Right cardiac atrium (tissue), 5 donors: ENCODE measurements at places on chromosomes 3 and 15. TPM values are rescaled to one million over a fixed set of nuclear protein-coding genes. Genes with fewer than 3 reads are reported as not detected.

Gene STRIT1
- total RNA-seq: not detected

Gene PIK3R4
- 15.5 TPM for total RNA-seq

- no peak for DNase-seq
Measured at GRCh38 chr3:100205171-100205570, 55.6 kb upstream of the TBC1D23 start.

- no peak for DNase-seq
Measured at GRCh38 chr3:15557511-15557946, 36.0 kb upstream of the COLQ start.

Gene ZNF80
- not detected for total RNA-seq

DNA sequence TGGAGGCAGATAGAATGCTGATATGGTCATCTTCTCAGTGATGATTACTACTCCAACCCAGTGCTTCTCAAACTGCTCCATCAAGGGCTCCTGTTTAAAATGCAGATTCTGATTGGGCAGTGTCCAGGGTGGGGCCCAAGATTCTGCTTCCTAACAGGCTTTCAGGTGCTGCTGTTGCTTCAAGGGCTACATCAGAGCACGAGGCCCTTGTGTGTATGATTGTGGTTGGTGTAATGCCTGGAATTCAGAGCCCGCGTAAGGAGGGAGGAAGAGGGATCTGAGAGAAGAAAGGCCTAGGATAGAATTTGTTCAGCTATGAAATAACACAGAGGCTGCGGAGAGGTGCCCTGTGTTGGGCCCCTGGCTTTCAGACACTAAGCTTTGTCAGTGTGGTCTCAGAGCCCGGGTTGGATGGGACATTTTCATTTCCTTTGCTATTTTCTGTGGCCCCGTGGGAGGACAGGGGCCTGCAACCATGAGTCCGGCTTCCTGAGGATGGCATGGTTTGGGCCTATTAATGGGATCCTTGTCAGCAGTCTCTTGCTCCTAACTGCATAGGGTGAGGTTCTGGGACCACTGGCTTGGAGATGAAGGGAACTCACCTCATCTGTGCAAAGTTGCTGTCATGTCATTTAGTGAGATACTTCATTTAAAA is 53.0 kb downstream of the ATP1B3 start:
- no peak for DNase-seq

Gene WDR93
- total RNA-seq: not detected

Gene GOLGA6B
- not detected for total RNA-seq

GRCh38 chr3:22296601-22297000 is 545.6 kb upstream of the ZNF385D start:
- DNase-seq: no peak

GRCh38 chr3:182179631-182180030 is 467.9 kb downstream of the SOX2 start:
- DNase-seq: no peak

Gene COPS2
- total RNA-seq: 68.1 TPM

Gene PRTG
- 0.60 TPM for total RNA-seq

DNA sequence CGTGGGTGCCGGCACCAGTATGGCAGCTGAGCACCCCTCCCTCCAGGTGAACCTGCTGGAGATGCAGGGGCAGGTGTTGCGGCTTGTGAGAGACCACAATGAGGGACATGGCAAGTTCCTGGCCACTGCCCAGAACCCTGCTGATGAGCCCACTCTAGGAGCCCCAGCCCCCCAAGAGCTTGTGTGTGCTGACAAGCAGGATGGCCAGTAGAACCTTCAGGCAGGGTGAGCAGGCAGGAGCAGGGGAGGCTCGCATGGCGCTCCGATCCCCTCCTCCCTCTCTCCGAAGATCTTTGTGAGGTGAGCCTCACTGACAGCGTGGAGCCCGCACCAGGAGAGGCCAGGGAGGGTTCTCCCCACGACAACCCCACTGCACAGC is 29.8 kb downstream of the NGRN start:
- DNase-seq: no peak

DNA sequence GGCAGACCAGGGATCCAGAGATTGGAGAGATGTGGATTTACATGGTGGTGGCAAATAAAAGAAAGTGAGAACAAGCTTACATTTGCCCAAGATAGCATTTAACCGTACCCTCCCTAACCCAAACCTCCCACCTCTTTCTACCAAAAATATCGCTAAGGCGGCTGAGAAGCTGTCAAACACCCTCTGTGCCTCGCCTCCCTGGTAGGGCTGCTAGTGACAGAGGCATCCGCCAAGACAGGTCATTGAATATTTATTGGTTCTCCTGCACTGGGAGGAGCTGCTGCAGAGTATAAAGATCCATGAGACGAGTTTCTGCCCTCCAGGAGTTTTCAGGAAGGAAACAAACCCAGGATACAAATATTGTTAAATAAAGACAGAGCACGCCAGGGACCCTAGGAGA is 107.3 kb upstream of the TMC3 start:
- no peak for DNase-seq

Gene GNL3
- total RNA-seq: 32.2 TPM
